Activated CD4-positive, alpha-beta T cell treated with anti-CD3 and anti-CD28 coated beads for 4 hours (primary cell): ENCODE measurements at places on chromosomes 2 and 18.

- no peak for DNase-seq
These were observed 41.1 kb upstream of the GALNT5 start for GRCh38 chr2:157216286-157216965.

- no peak for DNase-seq
These were observed 1072.0 kb downstream of the CBLN2 start for GRCh38 chr18:71471963-71472725.

GRCh38 chr2:197497326-197497725 is 2.3 kb downstream of the HSPD1 start:
- no peak for DNase-seq

DNA sequence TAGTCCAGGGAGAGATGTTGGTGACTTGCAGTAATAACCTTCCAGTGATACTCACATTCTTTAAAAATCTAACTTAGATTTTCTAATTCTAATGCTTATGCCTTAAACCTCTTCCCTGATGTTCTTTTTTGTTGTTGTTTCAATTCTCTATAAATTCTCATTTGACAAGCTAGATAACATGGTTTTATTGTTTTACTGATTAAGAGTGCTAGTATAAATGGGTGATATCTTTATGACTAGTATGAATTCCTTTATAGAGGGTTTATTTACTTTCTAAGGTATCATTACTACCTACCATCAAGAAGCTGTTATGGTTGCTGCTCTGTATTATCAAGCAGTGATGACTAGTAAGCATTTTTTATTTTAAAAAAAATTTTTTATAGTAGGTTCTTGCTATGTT is 35.0 kb downstream of the ACVR2A start:
- DNase-seq: no peak

DNA sequence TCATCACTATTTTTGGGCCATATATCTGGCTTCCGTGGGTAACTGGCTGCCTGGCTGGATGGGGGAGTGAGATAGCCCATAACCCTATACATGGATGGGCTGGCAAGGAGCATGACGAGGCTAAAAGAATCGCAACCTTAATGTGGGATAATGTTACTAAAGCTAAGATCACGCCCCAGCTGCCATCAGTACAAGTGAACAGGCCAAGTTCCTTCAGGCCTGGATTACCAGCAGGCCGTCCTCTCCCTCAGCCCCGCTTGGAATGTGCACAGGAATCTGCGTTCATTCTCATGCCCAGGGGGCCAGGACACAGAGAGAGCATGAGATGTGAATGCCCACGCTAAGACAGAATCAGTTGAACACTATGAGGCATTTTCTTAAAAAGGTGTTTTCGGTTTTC is 34.7 kb downstream of the RMC1 start:
- DNase-seq: no peak

GRCh38 chr18:74669136-74669798 is 71.6 kb downstream of the ZNF407 start:
- no peak for DNase-seq

DNA sequence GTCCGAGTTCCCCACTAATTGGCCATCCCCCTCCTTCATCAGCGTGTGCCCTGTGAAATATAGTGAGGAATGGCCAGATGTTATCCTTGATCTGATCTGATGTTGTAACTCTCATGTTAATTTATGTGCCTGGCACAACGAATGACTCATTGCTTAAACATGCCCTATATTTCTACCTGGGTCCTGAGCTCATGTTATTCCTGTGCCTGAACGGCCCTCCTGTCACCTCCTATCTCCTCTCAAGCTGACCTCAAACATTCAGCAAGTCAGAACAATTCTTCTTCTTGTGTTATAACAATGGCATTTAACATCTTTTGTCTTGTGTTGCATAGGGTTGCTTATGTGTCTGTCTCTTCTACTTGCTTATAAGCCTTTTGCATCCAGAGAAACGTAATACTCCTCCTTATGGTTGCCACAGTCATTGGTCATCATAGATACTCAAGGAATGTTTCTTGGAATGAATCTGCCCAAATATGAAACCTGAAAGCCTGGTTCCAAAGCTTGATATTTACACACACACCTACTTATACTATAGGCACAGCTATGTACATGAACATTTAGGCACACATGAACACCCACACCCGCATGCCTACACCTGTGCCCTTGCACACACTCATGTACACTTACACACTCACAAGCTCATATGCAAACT is 80.2 kb upstream of the PHLPP1 start:
- DNase-seq: no peak

- no peak for DNase-seq
These were observed 469.1 kb downstream of the CBLN2 start for GRCh38 chr18:72075040-72075439.
